ENCODE measurements at places on chromosomes 4 and X. TPM values are rescaled to one million over a fixed set of nuclear protein-coding genes. Genes with fewer than 3 reads are reported as not detected.

GRCh38 chrX:53190363-53190960, 34.5 kb downstream of the KDM5C start:
- H3K36me3 ChIP-seq = peaks cover 26% of the 10 kb centered on the region
- no peaks in the 10 kb centered on the region for H3K4me1 ChIP-seq
- no peak overlapping the region for H3K4me3 ChIP-seq
- no peak for DNase-seq
- H3K27ac ChIP-seq = no peak overlapping the region

GRCh38 chrX:39688576-39689375, 409.0 kb downstream of the BCOR start:
- no peak overlapping the region for H3K27ac ChIP-seq
- H3K36me3 ChIP-seq = no peaks in the 10 kb centered on the region
- DNase-seq = peak; percentile 9
- no peak overlapping the region for H3K4me3 ChIP-seq
- peaks cover 3% of the 10 kb centered on the region for H3K4me1 ChIP-seq
- H3K27me3 ChIP-seq = peaks cover 3% of the 10 kb centered on the region

DNA sequence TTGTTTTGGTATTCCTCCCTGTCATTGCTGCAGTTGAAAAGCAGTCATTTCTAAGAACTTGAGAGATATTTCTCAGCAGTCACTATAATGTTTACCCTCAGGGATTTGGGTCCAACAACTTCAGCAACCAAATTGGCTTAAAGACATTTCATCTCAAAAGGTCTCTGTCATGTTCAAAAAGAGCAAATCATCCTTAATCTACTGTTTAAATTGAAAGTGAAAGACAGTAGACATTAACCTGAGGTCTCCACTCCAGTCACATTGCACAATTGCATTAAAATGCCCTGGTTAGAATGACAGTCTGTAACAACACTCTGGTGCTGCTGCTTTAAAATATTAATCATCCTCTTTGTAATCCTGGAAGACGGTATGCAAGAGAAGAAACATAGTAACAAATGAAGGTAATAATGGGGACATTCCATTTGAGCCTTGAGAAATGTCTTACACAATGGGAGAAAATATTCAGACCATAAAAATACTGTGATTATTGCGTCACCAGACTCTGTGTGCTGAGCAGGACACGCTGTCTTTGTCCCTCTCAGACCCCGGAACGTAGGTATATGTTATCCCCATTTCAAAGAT, 90.2 kb upstream of the UNC5C start:
- H3K4me3 ChIP-seq = no peak overlapping the region
- H3K36me3 ChIP-seq = no peaks in the 10 kb centered on the region
- no peak overlapping the region for H3K27ac ChIP-seq
- no peaks in the 10 kb centered on the region for H3K27me3 ChIP-seq
- no peaks in the 10 kb centered on the region for H3K4me1 ChIP-seq

ZNF718 gene
- total RNA-seq = 16.1 TPM

TCEAL9 gene
- total RNA-seq = 0.40 TPM

DOK7 gene
- 1.3 TPM for total RNA-seq

LRAT gene
- total RNA-seq = not detected

VEGFD gene
- total RNA-seq = not detected

GRCh38 chr4:7673121-7673520, 238.4 kb upstream of the PSAPL1 start:
- no peaks in the 10 kb centered on the region for H3K36me3 ChIP-seq
- H3K27me3 ChIP-seq = no peaks in the 10 kb centered on the region
- H3K27ac ChIP-seq = no peak overlapping the region
- no peak for DNase-seq
- no peak overlapping the region for H3K4me3 ChIP-seq
- H3K4me1 ChIP-seq = peaks cover 13% of the 10 kb centered on the region

GPR173 gene
- total RNA-seq = not detected

DNA sequence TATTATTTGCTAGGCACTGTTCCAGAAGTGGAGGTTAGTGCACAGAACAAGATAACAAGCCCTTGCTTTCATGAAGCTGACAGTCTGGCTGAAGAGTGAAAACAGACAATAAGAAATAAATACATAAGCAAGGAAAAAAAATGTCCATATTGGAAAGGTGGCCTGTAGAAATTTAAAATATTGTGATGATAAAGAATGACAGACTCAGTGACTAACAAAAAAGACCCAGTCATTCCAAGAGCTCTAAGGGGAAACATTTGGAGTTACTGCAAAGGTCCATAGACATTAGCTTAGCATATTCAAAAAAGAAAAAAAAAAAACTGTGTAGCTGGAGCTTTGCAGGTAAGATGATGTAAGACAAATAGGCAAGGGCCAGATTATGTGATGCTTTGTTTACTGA, 1.0 kb upstream of the ANTXR2 start:
- H3K4me3 ChIP-seq = no peak overlapping the region
- no peak overlapping the region for H3K27ac ChIP-seq
- no peak for DNase-seq
- no peaks in the 10 kb centered on the region for H3K36me3 ChIP-seq

- DNase-seq = no peak
- H3K4me3 ChIP-seq = no peak overlapping the region
- no peaks in the 10 kb centered on the region for H3K27me3 ChIP-seq
- H3K36me3 ChIP-seq = peaks cover 5% of the 10 kb centered on the region
Measured at GRCh38 chr4:25345744-25346143, 31.3 kb upstream of the ANAPC4 start.

GRCh38 chr4:8913858-8914460, 42.3 kb upstream of the HMX1 start:
- DNase-seq = peak; percentile 10
- no peaks in the 10 kb centered on the region for H3K27me3 ChIP-seq
- no peak overlapping the region for H3K4me3 ChIP-seq

GRCh38 chrX:153945956-153946943, 1.8 kb upstream of the RENBP start:
- no peak for DNase-seq
- peaks cover 24% of the 10 kb centered on the region for H3K36me3 ChIP-seq
- H3K27me3 ChIP-seq = no peaks in the 10 kb centered on the region
- no peak overlapping the region for H3K4me3 ChIP-seq
- no peak overlapping the region for H3K27ac ChIP-seq

OCRL gene
- 1.0 TPM for total RNA-seq

TNIP3 gene
- 0.64 TPM for total RNA-seq

SLC16A2 gene
- total RNA-seq = not detected

GRCh38 chrX:54066841-54067240, 22.6 kb upstream of the PHF8 start:
- no peak overlapping the region for H3K4me3 ChIP-seq
- H3K27me3 ChIP-seq = no peaks in the 10 kb centered on the region
- H3K27ac ChIP-seq = no peak overlapping the region
- H3K4me1 ChIP-seq = no peaks in the 10 kb centered on the region
- H3K36me3 ChIP-seq = no peaks in the 10 kb centered on the region
- no peak for DNase-seq

DNA sequence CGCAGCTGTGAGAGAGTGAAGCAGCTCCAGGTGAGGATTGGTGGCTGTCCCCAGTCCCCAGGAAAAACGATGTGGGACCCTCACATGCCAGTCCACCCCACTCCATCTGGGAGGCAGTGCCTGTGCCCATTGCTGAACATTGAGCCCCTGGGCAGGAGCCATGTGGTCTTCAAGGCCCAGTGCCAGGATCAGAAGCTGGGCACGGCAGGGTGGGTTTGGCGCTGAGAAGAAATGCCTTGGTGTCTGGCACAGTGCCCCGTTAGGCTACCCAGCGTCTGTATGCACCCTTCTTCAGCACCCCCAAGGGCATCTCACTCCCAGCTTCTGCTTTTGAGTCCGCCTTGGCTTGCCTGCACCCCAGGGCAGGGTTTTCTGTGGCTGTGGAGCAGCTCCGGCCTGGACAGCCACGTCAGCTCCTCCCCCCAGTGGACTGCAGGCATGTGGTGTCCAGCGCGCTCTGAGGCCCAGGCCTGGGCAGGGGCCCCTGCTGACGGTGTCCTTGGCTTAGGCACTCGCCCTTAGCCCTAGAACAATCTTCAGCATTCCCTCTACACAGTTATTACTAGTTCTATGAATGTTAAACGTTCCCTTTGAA, 28.6 kb downstream of the RGS12 start:
- H3K36me3 ChIP-seq = no peaks in the 10 kb centered on the region
- H3K4me3 ChIP-seq = no peak overlapping the region
- H3K27me3 ChIP-seq = no peaks in the 10 kb centered on the region
- H3K4me1 ChIP-seq = no peaks in the 10 kb centered on the region

NEIL3 gene
- 1.9 TPM for total RNA-seq

HAND2 gene
- not detected for total RNA-seq

ATP2B3 gene
- not detected for total RNA-seq

DNA sequence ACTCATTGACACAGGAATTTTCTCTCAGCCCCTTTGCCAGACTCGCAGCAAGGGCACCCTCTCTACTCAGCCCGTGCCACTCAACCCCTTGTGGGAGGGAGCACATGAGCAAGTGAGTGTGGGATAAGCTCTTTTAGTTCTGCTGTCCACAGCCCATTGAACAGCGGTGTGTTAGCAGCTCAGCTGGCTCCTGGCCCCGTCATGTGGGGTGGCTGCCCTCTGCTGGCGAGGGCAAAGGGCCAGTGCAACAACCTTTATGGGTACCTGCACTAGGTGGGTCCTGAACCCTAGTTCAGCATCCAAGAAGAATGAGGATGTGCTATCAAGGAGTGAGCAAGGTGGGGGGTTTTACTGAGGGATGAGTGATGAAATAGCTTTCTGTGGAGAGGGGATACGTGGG, 85.0 kb upstream of the ZNF81 start:
- H3K36me3 ChIP-seq = no peaks in the 10 kb centered on the region
- H3K27me3 ChIP-seq = no peaks in the 10 kb centered on the region
- DNase-seq = peak; percentile 31
- no peaks in the 10 kb centered on the region for H3K4me1 ChIP-seq
- no peak overlapping the region for H3K27ac ChIP-seq

YY2 gene
- total RNA-seq = 1.2 TPM

ANTXR2 gene
- total RNA-seq = 7.8 TPM

GRCh38 chrX:28649541-28649940, 62.3 kb downstream of the IL1RAPL1 start:
- no peaks in the 10 kb centered on the region for H3K27me3 ChIP-seq
- DNase-seq = no peak
- no peak overlapping the region for H3K4me3 ChIP-seq
- H3K4me1 ChIP-seq = no peaks in the 10 kb centered on the region
- no peak overlapping the region for H3K27ac ChIP-seq

- no peaks in the 10 kb centered on the region for H3K36me3 ChIP-seq
- peak; percentile 50 for DNase-seq
- H3K27me3 ChIP-seq = no peaks in the 10 kb centered on the region
- H3K4me3 ChIP-seq = peak overlapping the region; percentile 41
Measured at GRCh38 chr4:184824081-184824775, 1.5 kb downstream of the ACSL1 start.

DNA sequence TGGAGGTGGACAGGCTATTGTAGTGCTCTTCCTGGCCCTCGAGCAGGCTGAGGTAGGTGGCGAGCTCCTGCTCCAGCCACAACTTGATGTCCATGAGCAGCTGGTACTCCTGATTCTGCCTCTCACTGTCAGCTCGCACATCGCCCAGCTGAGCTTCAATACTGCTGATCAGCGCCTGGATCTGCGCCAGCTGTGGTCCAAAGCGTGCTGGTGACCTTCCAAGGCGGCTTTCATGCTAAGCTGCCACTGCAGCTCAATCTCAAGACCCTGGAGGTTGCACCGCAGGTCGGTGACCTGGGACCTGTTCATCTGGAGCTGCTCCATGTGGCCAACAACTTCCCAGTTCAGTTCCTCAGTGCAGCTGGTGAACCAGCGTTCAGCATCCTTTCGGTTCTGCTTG, 31.2 kb downstream of the LRIT3 start:
- H3K36me3 ChIP-seq = no peaks in the 10 kb centered on the region
- H3K27me3 ChIP-seq = no peaks in the 10 kb centered on the region
- no peak overlapping the region for H3K4me3 ChIP-seq
- DNase-seq = no peak
- no peak overlapping the region for H3K27ac ChIP-seq
- H3K4me1 ChIP-seq = no peaks in the 10 kb centered on the region

PPP1R2C gene
- total RNA-seq = 0.72 TPM

PASD1 gene
- total RNA-seq = not detected

GRCh38 chr4:92421920-92422319, 118.2 kb downstream of the GRID2 start:
- H3K36me3 ChIP-seq = no peaks in the 10 kb centered on the region
- no peak overlapping the region for H3K4me3 ChIP-seq
- H3K4me1 ChIP-seq = no peaks in the 10 kb centered on the region
- DNase-seq = no peak
- H3K27ac ChIP-seq = no peak overlapping the region

CLCN3 gene
- total RNA-seq = 21.0 TPM

DNA sequence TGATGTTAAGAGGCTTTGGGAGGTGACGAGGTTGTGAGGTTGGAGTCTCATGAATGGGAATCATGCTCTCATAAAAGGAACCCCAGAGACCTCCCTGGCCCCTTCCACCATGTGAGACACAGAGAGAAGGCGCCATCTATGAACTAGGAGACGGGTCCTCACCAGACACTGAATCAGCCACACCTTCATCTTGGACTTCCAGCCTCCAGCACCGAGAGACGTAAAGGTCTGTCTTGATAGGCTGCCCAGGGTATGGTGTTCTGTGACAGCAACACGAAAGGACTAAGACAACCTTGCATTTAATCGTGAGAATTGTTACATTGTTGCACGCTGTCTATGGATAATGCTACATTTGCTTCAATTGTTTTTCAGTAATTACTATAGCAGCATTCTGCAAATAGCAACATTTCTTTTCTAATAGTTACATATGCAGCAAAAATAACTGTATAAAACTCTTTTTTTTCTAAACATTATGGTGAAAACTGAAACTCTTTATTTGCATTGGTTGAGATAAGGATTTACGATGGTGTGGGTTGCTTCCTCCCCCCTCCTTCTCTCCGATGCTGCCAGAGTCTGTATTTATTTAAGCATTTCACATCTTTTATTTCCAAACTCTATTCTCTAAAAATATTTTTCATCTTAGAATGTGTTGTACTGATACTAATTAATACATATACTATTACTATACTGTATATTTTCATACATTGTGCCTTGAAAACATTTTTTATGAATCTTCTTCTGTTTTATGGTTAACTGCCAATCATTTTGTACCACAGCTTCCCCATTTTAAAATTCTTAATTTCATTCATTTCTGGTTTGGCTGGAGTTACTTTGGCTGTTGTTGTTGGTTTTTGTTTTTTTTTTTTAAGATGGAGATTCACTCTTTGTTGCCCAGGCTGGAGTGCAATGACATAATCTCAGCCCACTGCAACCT, 26.4 kb upstream of the AKAP17A start:
- H3K4me3 ChIP-seq = no peak overlapping the region
- H3K27ac ChIP-seq = no peak overlapping the region
- H3K4me1 ChIP-seq = peaks cover 22% of the 10 kb centered on the region
- no peaks in the 10 kb centered on the region for H3K27me3 ChIP-seq
- no peak for DNase-seq

GRCh38 chrX:3144651-3145050, 103.4 kb downstream of the ARSF start:
- H3K36me3 ChIP-seq = no peaks in the 10 kb centered on the region
- no peak for DNase-seq
- H3K27ac ChIP-seq = no peak overlapping the region
- H3K4me3 ChIP-seq = no peak overlapping the region

DNA sequence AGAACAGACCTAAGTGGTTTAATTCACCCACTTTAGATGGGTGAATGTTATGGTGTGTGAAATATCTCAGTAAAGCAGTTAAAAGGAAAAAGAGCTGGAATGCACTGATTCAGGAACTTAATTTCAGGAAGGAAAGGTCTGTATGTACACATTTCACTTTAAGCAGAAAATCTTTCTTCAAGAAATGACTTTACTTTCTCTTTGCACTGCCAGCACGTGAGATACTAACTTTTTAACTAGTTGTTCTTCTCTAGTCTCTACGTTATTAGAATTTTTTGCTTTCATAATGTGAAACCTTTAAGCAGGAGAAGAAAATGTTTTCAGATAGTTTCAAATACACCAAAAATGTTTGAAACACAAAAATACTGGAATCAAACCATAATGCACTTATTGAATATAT, 18.8 kb downstream of the C4orf46 start:
- no peak overlapping the region for H3K4me3 ChIP-seq
- H3K27me3 ChIP-seq = no peaks in the 10 kb centered on the region
- H3K27ac ChIP-seq = no peak overlapping the region
- no peak for DNase-seq
